ENCODE measurements at places on chromosomes 13 and 19.

DNA sequence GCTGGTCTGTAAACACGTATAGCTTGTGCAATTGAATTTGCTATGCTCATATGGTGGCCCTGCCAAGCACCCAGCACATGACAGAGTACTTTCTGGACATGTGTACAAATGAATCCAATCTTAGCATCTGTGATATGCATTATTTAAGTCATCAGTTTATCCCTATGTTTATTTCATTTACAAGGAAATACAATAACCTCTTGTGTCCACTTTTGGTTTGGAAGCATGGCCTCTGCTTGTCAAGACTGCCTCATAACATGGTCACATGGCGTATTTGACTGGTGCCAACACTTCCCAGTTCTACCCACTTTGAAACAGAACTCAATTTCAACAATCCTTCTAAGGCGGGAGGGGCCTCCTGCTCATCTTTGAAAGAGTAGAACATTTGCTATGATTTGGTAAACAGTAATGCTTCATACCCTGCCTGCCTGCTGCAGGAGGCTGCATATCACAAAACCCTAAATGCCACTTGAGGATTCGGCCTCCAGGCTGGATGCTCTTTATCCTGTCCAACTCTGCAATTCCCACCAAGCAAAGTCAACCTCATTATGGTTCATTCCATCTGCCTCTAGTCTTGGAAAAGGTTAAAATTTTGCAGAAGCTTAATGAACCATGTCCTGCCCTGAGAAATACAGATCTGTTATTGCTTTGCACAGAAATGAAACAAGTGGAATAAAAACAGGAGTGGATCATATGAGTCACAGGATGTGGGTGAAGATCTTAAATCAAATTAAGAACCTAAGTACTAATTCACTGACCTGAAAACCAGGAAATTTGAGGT is 151.3 kb downstream of the CYSLTR2 start:
- DNase-seq = no peak

DNA sequence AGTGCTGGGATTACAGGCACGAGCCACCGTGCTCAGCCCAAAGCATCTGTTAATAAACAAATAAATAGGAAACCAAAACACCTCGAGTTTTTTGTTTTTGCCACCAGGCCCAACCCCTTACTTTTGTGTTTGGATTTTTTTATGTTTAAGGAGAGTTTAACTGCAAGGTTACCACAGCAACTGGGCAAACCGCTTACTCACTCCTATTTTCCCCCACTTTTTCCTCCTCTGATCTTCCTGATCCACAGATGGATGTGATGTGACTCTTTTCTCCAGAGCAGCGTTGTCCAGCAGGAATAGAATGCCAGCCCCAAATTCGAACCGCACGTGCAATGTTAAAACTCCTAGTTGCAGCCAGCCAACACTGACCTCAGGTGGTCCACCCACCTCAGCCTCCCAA is 2.1 kb upstream of the PNMA8B start:
- DNase-seq = no peak

GRCh38 chr19:18684642-18684993 is 1.1 kb downstream of the CRTC1 start:
- DNase-seq = no peak

DNA sequence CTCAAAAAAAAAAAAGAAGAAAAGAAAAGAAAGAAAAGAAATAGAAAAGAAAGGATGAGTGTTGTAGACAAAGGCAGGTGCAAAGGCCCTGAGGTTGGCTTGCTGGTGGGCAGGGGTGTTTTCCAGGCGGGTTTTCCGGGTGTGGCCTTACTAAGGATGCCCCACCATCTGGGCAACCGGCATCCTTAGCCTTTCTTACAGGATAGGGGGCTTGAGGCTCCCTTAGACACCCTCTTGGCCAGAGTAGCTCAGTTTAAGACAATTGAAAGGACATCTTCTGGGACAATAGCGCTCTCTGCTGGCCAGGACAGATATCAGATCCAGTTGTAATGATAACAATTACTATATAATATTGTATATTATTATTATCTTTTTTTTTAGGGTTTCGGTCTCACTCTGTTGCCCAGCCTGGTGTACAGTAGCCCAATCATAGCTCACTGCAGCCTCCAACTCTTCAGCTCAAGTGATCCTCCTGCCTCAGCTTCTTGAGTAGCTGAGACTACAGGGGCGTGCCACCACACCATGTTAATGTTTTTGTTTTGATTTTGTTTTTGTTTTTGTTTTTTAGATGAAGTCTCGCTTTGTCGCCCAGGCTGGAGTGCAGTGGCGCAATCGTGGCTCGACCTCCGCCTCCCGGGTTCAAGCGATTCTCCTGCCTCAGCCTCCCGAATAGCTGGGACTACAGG is 1.4 kb upstream of the QTRT1 start:
- peak; percentile 81 for DNase-seq

DNA sequence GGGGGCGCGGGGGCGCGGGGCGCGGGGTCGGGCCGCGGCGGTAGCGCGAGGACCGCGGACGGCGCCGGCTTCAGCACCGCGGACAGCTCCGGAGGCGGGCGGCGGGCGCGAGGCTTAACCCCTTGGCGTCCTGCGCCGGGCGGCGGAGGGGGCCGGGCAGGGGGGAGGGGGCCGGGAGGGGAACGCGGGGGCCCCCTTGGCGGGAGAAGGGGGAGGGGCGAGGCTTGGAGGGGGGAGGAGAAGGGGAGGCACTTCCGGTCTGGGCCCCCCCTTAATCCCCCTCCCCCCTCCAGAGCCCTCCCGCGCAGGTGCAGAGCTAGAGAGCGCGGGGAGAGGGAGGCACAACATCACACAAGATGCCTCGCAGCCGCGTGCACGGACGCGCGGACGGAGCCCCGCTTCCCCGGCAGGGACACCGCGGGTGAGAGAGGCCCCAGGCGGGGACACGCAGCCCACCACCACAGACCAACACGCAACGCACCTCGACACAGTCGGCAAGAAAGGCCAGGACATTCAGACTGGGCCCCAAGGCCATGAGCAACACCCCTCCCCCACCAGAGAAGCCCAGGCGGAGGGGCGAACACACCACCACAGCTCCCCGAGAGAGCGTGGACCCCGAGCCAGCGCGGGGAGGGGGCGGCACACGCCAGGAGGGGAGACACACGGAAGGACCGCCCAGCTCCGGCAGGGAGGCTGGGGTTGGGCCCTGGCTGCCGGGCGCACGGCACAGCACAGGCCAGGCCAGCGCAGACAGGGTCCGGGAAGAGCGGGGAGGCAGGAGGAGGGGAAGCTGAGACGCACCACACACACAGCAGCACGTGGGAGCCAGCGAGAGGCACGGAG is 24.1 kb downstream of the SHANK1 start:
- DNase-seq = no peak

GRCh38 chr13:44739539-44739938 is 163.4 kb upstream of the TSC22D1 start:
- DNase-seq = no peak

DNA sequence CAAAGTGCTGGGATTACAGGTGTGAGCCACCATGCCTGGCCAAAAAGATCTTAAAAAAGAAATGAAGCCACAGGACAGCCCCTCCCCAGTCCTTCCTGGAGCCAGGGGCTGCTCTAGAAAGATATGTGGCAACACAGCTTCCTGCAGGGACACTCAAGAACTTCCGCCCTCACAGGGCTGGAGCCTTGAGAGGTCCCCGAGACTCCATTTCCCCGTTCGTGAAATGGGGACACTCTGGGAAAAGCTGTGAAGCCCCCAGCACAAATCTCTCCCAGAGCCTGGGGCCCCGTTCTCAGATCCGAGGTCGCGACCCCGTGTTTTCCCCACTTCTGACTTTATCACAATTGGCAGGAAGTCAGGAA is 2.5 kb upstream of the GPX4 start:
- DNase-seq = no peak

- no peak for DNase-seq
Observed at GRCh38 chr19:58093071-58093470, 5.0 kb downstream of the ZSCAN18 start.

GRCh38 chr19:6864325-6864940 is 22.9 kb upstream of the ADGRE1 start:
- no peak for DNase-seq

GRCh38 chr19:47615714-47616113 is 6.8 kb downstream of the BICRA start:
- DNase-seq = no peak

DNA sequence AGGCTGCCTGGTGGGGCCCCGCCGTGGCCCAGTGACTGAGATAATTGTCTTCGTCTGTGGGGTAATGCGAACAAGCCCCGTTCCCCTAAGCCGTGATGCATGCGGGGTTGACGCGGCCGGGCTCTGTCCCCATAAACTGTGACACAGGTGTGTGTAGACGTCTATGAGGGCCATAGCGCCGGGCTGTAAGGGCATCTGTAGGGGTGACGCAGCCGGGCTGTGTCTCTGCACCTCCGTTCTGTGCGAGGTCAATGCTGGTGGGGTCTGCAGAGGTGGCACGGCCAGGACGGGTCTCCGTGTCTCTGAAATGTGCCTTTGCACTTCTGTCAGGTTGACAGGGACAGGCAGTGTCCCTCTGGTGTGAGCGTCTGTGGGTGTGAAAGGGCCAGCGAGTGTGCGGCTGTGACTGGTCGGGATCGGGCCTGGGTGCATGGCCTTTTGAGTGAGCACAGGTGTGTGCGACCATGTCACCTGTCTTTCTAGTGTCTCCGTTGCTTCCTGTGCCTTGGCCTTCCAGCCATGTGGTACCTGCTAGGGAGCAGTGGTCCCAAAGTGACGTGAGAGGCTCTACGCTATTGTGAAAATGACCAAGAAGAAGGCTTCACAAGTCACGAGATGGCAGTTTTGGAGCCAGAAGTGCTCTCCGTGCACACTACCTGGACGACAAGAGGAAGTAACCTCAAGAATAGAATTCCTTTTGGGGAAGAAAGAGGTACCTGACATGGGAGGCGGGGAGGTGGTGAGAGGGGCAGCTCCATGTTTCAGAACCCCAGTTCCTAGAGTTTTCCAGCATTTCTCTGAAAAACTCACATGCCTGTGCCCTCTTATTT is 16.4 kb upstream of the ZNF331 start:
- peak; percentile 23 for DNase-seq

DNA sequence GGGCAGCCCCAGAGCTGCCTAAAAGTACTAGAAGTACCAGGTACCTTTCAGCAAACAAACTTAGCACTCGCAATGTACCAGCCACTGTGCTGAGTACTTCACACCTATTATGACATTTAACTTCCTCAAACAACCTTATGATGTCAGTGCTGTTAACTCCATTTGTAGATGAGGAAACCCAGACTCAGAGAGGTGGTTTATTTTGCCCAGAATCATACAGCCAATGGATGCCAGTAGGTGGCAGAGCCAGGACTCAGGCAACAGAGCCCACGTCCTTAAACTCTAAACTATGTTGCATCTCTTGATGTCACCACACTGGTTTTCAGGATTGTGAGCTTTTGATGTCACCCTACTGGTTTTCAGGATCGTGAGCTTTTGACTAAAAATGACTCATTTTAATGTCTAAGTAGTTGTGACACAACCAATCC is 78.9 kb downstream of the FLT1 start:
- DNase-seq = no peak

GRCh38 chr13:85525411-85525810 is 273.8 kb downstream of the SLITRK6 start:
- no peak for DNase-seq

DNA sequence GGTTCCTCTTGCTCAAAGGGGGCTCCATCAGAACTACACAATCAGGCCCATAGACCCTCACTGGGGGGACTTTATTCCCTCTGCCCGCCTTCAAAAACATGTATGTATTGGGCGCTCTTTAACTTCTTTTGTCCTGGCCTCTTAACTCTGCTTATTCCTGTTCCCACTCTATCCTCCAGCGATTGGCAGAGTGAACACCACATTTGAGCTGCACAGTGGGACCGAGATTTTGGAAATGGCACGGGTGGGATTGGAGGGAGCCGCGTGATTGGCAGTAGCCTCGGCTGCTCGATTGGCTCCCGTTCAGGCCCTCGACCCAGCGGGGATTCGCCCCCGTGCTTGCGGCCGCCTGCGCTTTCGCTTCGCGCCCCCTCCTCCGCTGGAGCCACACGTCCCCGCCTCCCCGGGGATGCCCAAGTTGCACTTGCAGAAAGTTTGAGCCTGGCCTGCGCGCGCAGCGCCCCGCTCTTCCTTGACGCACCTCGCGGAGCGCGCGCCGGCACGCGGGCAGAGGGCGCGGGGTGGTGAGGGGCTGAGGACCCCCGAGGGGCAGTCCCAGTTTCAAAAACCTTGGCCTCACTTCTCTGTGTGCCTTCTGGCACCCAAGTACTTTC is at the start of gene ZIC5:
TSS of gene ZIC5 (minus strand) at position 192 of the 614 bp plus-strand sequence. CDS start at position 28, 164 bp downstream.
- no peak for DNase-seq

- DNase-seq = no peak
Observed at GRCh38 chr13:56352901-56353300, 787.8 kb upstream of the PRR20A start.

- no peak for DNase-seq
Observed at GRCh38 chr13:71979616-71980015, 112.6 kb upstream of the DACH1 start.

- peak; percentile 30 for DNase-seq
Observed at GRCh38 chr19:45428384-45429231, 4.9 kb upstream of the ERCC1 start.

- no peak for DNase-seq
Observed at GRCh38 chr13:33179463-33179862, 106.1 kb downstream of the STARD13 start.

DNA sequence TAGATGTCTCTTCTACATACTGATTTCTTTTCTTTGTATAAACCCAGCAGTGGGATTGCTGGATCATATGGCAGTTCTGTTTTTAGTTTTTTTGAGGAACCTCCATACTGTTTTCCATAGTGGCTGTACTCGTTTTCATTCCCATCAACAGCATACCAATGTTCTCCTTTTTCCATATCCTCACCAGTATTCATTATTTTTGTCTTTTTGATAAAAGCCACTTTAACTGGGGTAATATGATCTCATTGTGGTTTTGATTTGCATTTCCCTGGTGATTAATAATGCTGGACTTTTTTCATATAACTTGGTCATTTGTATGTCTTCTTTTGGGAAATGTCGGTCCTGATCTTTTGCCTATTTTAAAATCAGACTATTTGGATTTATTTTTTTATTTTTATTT is 108.5 kb downstream of the PAN3 start:
- DNase-seq = no peak

- no peak for DNase-seq
Observed at GRCh38 chr13:37070956-37071355, 11.5 kb upstream of the SUPT20H start.

- DNase-seq = no peak
Observed at GRCh38 chr13:111186305-111186935, 71.3 kb downstream of the ARHGEF7 start.

DNA sequence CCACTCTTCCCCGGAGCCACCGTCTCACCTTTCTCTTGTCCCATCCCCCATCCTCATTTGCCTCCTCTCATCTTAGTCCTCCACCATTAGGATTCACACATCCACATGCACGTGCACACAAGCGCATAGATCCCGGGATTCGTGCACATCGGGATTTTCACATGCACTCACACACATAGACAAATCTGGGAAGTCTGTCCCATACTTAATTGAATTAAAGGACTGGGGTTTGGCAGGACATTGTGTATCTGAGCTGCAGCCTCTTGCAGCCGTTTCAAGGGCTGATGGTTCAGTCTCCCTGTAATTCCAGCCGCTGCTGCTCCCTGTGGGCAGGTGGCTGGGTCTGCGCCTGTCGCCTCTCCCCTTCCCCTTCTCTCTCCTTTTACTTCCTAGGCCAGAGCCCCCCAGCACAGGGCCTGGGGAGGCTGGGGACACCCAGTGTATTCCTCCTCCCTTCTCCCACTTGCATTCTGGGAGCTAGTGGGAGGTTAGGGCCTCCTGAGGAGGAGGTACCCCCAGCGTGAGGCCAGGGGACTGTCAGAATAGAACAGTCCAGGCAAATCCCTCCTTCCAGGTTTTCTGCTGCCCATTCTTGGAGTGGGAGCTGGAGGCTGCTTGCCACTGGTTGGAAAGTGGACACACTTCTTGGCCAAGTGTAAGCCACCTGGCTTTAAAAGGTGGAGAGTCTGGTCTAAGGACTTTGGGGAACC is 43.6 kb downstream of the LYL1 start:
- no peak for DNase-seq

- no peak for DNase-seq
Observed at GRCh38 chr19:57302020-57302465, 18.2 kb upstream of the ZNF543 start.

Measured in stimulated activated CD4-positive, alpha-beta T cell treated with anti-CD3 and anti-CD28 coated beads, Interleukin-2, amount 100 ng/mL, for 24 hours (primary cell).